ENCODE measurements at places on chromosomes 1 and 21.

- DNase-seq, result no peak
Measured at GRCh38 chr1:84278905-84279304, 22.6 kb upstream of the SAMD13 start.

- DNase-seq, result peak; percentile 34
Measured at GRCh38 chr1:77513839-77514763, 168.4 kb downstream of the ZZZ3 start.

DNA sequence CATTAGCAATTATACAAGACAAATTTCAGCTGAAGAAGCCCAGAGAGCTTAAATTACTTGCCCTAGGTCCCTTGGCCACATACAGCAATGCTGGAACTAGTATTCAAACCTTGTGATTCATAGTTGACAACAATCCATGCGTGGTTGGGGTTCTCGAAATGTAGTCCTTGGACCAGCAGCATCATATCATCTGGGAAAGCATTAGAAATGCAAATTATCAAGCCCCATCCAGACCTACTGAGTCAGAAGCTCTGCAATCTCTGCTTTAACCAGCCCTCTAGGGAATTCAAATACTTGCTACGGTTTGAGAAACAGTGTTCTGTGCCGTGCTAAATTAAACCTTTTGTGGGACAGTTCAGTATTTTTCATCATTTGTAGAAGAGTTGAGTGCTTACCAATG is 65.1 kb downstream of the CLIC6 start:
- DNase-seq, result no peak

- DNase-seq, result peak; percentile 2
Measured at GRCh38 chr1:158053276-158053675, 59.8 kb downstream of the KIRREL1 start.

- DNase-seq, result no peak
Measured at GRCh38 chr1:201755200-201755599, 73.8 kb upstream of the IPO9 start.

- no peak for DNase-seq
Measured at GRCh38 chr1:113255720-113256347, 134.5 kb upstream of the MAGI3 start.

- no peak for DNase-seq
Measured at GRCh38 chr21:33428669-33429068, 25.5 kb downstream of the IFNGR2 start.

DNA sequence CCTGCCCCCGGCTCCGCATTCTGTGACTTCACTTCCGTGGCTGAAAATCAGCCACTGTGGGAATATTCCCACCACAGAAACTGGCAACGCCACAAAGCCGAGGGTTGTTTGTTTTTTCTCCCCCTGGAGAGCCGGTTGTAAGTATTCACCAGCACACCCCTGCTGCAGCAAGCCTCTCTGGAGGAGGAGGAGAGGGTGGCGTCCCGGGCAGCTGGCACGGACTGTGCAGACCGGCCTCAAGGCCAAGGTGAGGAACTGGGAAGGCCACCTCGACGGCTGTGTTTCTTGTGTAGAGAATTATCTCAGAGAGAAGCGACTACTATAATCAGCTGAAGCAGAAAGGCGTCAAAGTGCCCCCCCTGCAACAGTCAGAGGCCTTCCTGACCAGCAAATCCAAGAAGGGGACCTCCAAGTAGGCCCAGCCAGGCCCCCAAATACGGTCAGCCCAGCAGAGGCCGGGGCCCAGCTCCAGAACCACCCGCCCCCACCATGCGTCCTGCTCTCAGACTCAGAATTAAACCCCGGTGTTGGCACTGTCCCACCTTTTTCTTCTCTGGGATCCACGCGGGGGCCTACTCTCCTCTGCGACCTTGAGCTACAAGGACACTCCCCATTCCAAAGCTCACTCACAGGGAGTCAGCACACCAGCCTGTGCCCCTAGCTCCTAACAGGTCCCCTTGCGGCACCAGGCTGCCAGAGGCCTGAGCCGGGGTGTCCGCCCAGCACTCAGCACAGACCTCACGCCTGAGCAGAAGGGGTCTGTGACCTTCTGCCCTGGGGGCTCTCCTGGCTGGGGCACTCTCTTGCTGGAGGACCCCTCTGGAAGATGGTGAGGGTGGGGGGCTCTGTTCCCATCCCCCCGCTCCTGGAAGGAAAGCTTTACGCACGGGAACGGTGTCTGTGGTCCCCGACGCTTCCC is 1.2 kb upstream of the SMIM1 start:
- DNase-seq, result no peak

- peak; percentile 97 for DNase-seq
Measured at GRCh38 chr1:161225534-161226319, at the start of gene TOMM40L. TSS of gene TOMM40L (plus strand) at chr1:161226060. CDS start at chr1:161226490, 430 bp downstream.

- DNase-seq, result no peak
Measured at GRCh38 chr1:43570715-43571114, 40.0 kb downstream of the PTPRF start.

GRCh38 chr1:169204157-169204556 is 97.7 kb downstream of the ATP1B1 start:
- no peak for DNase-seq

DNA sequence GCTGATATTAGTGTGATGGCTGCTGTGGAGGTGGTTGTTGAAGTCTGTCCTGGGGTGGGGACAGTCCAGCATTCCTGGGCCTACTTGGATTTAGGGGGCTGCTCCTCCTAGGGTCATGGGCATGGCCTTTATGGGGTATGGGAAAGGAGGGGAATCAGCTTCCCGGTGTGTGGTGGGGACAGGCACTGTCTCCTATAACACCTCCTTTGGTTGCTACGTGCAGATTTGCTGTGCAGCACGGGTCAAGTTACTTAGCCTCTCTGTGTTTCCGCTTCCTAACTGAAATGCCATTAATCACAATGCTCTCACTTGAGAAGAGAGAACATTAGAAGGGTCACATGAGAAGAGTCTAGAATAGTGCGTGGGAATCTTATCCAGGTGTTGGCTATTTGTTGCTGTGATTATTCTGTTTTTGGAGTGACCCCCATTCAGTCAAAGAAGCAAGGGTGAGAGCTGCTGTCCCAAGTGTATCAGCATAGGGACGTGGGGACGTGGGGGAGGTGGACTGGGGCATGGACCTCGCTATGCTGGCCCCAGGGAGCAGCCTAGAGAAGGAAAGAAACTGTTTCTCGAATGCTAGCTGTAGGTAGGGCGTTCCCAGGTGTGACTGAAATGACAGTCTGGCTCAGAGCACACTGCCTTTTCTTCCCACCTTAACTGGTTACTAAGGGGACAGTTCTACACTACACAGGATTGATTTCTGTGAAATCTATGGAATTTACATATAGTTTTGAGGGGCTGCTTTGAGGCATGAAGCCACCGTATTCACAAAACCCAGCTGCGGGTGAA is 19.9 kb downstream of the SOX13 start:
- no peak for DNase-seq

- DNase-seq, result peak; percentile 79
Measured at GRCh38 chr1:222754366-222755139, 17.6 kb downstream of the FAM177B start.

- no peak for DNase-seq
Measured at GRCh38 chr1:172024516-172024915, 183.2 kb downstream of the DNM3 start.

DNA sequence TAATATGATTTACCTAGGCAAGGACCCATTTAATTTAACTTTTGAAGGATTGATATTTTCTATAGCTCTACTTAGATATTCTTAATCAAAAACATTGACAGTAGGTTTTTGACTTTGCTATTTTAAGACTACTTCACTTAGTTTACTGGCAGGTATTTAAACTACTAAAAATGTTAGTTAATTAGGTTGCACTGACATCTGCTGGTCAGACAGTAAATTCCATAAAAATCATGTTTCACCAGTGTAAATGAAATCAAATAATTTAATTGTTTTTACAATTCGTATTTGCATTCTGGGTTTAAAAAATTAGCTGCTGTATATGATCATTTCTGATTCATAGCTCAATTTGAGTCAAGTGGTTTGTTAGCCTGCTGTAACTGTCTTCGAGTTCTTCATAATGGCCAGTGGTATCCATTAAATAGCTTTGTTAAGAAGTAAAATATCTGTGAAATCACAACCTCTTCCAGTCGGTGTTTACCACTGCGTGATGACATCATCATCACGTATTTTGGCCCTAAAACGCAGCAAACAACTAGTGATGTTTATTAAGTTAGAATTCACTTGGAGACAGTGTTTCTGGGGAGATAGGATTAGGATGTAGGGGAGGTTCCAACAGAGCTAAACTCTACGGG is 26.2 kb downstream of the EXTL2 start:
- peak; percentile 48 for DNase-seq

DNA sequence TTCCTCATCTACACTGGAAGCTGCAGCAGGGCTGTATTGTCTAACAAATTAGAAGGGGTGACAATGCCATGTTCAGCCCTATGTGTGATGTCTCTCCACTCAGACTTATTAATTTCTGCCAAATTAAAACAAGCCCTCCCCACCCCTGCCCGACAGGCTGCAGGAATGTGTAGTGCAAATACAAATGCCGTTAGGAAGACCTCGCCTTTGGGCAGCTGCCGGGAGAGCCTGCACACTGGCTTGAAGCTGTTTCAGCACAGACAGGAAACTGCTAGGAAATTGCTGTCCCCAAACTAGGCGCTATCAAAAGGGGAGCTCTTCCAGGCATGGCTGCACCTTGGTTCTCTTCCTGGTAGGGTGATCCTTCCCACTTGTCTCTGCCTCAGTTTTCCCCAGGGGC is 135.2 kb downstream of the ELAVL4 start:
- DNase-seq, result no peak

- DNase-seq, result no peak
Measured at GRCh38 chr1:33165209-33165608, 16.6 kb downstream of the TRIM62 start.

DNA sequence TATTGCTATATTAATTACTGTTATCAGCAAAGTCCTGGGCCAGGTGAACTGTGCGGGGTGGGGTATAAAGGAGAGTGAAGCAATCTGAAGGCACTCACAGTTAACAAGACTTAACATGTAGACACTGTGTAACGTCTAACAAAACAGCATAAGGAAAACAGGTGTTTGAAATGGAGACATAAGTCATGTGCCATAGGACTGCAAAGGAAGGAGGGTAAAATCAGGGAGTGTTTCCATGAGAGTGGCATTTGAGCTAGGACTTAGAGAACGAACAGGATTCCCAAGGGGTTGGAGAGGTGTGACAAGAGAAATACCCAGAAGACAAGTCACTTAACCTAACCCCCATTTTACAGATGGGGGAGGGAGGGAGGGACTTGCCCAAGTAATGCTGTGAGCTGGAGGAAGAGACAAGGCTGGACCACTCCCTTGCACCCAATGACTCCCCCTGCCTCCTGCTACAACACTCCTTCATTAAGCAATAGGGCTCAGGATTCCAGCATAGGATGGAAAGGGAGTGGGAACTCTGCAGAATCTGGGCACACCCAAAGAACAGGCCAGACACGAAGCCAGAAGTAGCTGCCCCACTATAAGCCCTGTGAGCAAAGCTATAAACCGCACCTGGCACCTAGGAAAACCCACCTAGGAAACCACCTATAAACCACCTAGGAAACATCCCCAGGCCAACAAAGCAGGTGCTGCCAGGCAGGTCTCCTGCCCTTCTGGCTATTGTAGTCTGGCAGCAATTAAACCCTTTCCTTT is 6.6 kb downstream of the PEF1 start:
- no peak for DNase-seq

- peak; percentile 17 for DNase-seq
Measured at GRCh38 chr1:52551507-52552235, 1.2 kb downstream of the TUT4 start.

- no peak for DNase-seq
Measured at GRCh38 chr1:246417152-246417812, 89.8 kb downstream of the SMYD3 start.

GRCh38 chr1:201309416-201309815 is 26.1 kb downstream of the PKP1 start:
- DNase-seq, result no peak

- no peak for DNase-seq
Measured at GRCh38 chr1:10497109-10497508, 22.4 kb downstream of the PEX14 start.

DNA sequence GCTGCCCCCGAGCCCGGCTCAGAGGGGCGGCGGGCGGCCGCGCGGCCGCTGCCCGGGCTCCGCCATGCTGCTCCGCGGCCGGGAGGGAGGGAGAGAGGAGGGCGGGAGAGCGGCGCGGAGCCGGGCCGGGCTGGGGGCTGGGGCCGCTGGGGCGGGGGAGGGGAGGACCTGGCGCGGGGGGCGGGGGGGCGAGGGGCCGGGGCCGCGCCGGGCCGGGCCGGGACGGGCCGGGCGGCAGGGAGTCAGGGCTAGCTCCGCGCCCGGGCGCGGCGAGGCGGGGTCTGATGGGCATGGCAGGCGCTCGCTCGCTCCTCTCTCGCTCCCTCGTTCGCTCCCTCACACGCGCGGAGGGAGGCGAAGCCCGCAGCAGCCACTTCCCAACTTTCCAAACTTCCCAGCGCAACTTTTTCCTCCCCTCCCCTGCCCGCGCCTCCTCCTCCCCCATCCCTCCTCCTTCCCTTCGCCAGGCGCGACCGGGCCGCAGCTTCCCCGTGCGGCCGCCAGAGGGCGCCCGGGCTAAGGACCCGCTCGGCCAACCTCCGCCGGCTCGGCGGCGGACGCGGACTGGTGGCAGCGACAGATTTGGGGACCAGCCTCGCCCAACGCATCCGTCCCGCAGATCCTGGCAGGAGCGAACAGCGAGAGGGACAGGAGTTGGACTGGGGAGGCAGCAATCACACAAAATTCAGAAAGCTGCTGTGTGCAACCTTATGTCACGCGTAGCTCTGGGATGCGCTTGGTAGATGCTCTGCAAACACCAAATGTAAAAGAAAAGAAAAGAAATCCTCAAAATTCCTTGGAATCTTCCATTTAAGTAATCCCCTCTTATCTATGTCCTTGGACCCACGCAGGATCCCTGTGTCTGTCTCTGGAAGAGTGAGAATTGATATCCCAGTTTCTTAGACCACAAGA is at the start of gene TRABD2B:
TRABD2B (minus strand) TSS at position 97 of the 912 bp plus-strand sequence.
- peak; percentile 80 for DNase-seq

GRCh38 chr1:92442351-92442750 is 44.4 kb downstream of the GFI1 start:
- no peak for DNase-seq

DNA sequence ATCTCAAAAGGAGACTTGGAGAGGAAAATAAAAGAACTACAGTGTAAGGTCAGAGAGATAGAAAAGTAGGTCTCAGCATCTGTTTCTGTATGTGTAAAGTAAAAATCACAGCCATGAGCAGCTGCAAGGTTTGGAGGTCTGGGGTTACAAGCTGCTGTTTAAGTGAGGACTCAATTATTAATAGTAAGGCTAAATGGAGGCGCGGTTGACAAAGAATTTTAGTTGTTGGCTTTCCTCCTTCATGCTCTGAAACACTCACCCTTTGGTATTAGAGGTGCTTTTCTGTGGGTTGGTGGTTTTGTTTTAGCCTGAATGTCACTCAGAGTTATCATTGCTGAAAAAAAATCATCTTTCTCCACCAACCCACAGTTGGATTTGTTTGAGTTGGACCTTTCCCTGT is 59.8 kb upstream of the HAO2 start:
- DNase-seq, result no peak

GRCh38 chr1:25666460-25666859 is 49.9 kb downstream of the MAN1C1 start:
- DNase-seq, result no peak

GRCh38 chr1:223341121-223341520 is 22.9 kb downstream of the SUSD4 start:
- DNase-seq, result no peak

DNA sequence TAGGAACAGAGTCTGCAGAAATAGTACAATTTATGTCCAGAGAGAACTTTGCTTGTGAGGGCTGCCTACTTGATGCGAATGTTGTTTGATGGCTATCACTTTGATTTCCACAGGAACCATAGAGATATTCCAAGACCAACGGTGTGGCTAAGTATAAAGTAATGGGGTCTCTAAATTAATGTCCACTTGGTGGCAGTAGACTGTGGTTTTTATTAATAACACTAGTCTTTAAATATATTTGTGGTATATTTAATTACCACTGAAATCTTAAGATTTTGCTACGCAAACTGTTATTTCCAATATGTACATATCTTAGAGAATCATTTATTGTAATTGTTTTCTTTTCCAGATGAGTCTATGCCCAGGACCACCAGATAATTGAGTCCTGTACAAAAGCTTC is 647.9 kb downstream of the PLA2G4A start:
- DNase-seq, result no peak

Measured in suppressor macrophage (primary cell).